ENCODE measurements at places on chromosomes 13 and 19. TPM values are rescaled to one million over a fixed set of nuclear protein-coding genes. Genes with fewer than 3 reads are reported as not detected.

SMIM24 gene
- 0.97 TPM for total RNA-seq

CCDC122 gene
- total RNA-seq, result 7.1 TPM

TMEM238 gene
- 2.3 TPM for total RNA-seq

ZNF415 gene
- total RNA-seq, result 9.5 TPM

NCCRP1 gene
- total RNA-seq, result not detected

NACC1 gene
- total RNA-seq, result 28.1 TPM

OR7A5 gene
- total RNA-seq, result not detected

ZNF701 gene
- 2.9 TPM for total RNA-seq

FFAR2 gene
- total RNA-seq, result 0.21 TPM

ZGLP1 gene
- total RNA-seq, result not detected

F2RL3 gene
- 0.07 TPM for total RNA-seq

SULT2A1 gene
- total RNA-seq, result not detected

CBY2 gene
- not detected for total RNA-seq
